T-helper 2 cell (primary cell): ENCODE measurements at places on chromosomes 16 and 17.

DNA sequence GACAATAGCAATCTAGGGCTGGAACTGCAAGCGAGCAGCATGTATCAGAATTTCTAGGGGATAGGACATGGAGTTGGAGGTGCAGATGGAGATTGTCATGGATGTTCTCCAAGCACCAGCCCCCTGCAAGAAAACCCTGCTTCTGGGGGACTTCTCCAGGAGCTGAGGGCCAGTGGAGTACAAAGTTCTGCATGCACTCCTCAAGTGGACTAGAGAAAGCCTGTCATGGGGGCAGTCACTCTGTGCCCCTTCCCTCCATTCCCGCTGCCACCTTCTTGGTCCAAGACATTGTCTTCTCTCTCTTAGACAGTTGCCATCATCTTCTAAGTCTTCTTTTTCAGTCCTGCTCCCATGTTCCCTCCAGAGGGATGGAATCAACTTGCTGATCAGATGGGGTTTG, 87.9 kb downstream of the AIPL1 start:
- no peak for DNase-seq

- DNase-seq: no peak
Observed at GRCh38 chr16:27387724-27388123, 14.2 kb upstream of the IL21R start.

GRCh38 chr17:58302171-58302918, 21.6 kb upstream of the MPO start:
- DNase-seq: no peak

DNA sequence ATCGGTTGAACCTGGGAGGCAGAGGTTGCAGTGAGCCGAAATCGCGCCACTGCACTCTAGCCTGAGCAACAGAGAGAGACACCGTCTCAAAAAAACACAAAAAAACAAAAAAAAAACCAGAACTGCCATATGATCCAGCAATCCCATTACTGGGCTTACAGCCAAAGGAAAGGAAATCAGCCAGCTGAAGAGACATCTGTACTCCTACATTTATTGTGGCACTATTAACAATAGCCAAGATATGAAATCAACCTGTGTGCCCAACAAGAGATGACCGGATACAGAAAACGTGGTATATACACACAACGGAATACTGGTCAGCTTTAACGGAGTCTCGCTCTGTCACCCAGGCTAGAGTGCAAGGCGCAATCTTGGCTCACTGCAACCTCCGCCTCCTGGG, 14.6 kb downstream of the FANCA start:
- DNase-seq: no peak

GRCh38 chr16:90012991-90013745, 6.1 kb downstream of the DBNDD1 start:
- no peak for DNase-seq

- DNase-seq: no peak
Observed at GRCh38 chr16:11684231-11685025, 16.2 kb downstream of the SNN start.

- no peak for DNase-seq
Observed at GRCh38 chr16:53150769-53151168, 96.0 kb downstream of the CHD9 start.

- DNase-seq: no peak
Observed at GRCh38 chr16:85327731-85328675, 215.7 kb upstream of the CIBAR2 start.

DNA sequence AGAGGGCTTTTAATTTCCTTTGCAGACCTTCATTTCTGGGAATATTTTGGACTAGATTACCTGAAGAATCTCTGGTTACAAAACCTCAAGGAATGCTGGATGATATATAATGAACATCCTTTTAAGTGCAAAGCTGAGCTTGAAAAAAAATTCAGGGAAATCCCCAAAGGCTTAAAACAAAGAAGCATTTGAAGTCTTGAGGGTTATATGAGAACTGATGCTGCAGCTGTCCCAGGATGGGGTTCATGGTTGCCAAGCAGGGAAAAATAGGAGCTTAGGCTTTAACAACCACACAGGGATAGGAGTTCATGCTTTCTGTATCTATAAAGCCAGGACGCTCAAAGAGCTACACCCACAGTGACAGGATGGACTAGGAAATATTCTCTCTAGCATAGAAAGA, 150.4 kb upstream of the IRX5 start:
- DNase-seq: no peak

DNA sequence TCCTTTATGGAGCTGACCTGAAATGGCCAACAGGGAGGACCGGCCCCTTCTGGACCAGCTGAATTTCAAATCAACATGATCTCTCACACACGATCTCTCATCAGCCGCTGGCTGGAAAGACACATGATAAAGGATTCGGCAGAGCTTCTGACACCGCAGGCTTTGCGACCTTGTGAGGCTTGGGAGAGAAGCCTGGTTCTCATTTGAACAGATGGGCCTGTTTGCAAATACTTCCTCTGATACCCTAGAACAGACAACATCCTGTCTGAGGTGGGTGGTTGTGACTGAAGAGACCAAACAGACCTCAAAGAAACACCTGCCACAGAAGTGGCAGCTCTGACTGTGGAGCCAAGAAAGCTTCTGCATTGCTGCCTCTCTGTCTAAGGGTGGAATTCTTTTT, 77.9 kb upstream of the SDK2 start:
- no peak for DNase-seq

DNA sequence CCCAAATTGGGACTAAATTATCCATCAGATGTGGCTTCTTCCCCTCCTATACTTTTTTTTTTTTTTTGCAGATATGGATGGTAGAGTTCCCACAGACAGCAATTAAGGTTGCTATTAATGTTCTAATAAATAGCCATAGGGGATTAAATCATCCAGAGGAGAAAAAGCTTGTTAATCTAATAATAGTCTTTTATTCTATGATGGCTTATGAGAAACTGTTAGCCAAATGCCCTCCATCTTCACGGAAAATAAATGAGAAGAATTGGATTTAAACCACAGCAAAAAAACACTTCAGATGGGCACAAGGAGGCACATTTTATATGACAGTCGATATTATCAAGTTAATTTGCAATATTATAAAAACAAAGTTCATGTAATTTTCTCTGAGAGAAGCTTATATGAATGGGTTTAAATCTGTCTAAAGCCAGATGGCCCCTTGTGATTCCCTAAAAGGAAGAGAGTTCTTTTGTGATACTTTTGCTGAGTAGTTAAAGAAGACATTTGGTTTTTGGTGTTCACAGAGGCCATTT, 5.1 kb upstream of the CAPNS2 start:
- no peak for DNase-seq

DNA sequence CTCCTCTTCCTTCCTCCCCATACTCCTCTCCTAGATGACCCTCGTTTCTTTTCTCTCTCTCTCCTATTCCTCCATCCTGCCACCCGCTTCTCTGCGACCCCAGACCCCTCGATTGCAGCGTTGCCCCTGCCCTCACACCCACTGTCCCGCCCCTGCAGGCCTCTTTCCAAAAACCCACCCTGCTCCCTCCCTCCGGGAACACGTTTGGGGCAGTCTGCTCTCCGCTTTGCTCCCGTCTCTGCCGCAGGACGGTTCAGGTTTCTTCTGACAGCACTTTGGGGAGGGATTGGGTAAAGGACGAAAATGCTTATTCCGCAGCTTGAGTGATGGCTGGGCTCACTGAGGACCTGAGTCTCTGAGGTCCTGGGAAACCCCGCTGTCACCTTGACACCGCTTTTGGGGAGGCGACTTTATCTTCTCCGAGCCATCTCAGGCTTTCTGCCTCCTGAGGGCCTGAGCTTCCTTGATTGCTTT, 690 bp downstream of the NDE1 start:
- peak; percentile 29 for DNase-seq

- DNase-seq: no peak
Observed at GRCh38 chr17:49928126-49928800, 40.7 kb upstream of the DLX4 start.

- no peak for DNase-seq
Observed at GRCh38 chr17:48747445-48748363, 19.2 kb upstream of the HOXB13 start.

DNA sequence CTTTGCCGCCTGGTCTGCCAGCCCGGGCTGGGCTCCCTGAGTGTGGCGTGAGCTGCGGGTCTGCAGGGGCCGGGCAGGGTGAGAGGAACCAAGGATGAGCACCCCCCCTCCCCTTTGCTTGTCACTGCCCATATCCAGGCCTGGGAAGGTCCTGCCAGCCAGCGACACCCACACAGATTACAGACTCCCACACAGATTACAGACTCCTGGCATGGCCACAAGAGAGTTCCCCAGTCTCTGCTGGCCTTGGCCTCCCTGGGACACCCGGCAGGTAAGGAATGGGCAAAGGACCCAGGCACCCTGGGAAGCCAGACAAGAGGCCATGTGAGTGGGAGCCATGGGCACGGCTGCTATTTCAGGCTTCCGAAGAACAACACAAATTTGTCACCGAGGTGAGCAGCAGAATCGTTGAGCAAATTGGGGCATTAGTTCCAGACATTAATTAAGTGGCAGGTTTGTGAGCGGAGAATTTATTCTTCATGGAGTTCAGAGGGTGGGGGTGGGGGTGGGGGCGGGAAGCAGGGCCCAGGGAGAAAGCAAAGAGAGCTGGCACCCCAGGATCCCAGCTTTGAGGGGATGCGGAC, 41.4 kb downstream of the SRCIN1 start:
- no peak for DNase-seq

- no peak for DNase-seq
Observed at GRCh38 chr17:50803676-50804075, 31.7 kb upstream of the WFIKKN2 start.

DNA sequence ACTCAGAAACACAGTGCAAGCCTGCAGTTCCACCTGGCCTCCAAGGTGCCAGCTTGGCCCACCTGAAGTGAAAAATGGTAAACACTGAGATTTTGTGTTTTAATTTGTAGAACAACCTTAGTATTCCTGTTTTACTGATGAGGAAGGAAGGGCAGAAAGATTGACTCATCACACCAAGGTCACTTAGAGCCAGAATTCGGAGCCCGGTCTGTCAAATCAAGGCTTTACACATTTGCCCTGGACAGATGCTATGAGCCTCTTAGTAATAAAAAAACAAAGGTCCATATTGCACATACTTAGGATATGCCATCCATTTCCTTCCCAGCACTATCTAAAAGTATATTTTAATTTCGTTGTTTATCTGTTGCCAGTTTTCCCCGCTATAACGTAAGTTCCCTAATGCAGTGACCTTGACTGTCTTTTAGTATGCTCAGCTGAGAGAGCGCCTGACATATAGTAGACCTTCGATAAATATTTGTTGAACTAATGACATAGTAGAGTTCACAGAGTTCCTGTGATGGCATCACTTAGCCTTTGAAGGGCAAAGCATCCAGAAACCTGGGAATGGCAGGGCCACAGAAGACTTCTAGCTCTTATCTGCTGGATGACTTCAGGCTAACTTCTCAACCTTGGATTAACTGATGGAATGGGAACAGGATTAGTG, 7.2 kb upstream of the TBKBP1 start:
- DNase-seq: no peak

DNA sequence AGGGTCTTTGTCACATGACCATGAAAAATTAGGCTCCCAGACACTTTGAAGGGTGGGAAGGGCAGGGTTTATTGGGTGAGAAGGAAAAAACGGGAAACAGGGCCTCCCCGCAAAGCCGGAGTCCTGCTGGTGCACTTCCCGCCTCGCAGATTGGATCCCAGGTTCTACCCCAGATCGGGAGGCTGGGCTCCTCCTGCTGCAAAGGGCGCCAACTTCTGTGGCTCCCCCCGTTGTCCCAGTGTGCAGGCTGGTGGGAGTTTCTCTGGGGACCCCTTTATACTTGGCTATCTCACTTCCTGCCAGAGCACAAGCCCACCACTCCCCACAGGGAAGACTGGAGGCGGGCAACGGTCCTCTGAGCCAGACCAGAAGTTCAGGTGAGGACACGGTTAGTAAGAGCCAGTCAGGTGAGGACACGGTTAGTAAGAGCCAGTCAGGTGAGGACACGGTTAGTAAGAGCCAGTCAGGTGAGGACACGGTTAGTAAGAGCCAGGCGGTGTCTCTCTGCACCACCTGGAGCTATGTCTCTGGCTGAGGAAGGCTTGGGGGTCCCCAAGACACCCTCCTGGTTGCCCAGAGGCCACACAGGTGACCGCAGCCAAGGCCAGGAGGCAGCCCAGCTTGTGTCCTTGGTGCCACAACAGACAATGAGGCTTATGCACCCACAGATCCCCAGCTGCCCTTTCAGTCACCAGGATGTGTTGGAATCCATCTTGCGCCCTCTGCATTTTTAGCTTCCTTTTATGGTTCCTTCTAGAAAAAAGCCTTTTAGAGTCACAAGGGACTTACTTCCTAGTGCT, 48.1 kb upstream of the CHMP6 start:
- DNase-seq: no peak

GRCh38 chr16:71383054-71383773, 24.7 kb downstream of the CALB2 start:
- DNase-seq: no peak

DNA sequence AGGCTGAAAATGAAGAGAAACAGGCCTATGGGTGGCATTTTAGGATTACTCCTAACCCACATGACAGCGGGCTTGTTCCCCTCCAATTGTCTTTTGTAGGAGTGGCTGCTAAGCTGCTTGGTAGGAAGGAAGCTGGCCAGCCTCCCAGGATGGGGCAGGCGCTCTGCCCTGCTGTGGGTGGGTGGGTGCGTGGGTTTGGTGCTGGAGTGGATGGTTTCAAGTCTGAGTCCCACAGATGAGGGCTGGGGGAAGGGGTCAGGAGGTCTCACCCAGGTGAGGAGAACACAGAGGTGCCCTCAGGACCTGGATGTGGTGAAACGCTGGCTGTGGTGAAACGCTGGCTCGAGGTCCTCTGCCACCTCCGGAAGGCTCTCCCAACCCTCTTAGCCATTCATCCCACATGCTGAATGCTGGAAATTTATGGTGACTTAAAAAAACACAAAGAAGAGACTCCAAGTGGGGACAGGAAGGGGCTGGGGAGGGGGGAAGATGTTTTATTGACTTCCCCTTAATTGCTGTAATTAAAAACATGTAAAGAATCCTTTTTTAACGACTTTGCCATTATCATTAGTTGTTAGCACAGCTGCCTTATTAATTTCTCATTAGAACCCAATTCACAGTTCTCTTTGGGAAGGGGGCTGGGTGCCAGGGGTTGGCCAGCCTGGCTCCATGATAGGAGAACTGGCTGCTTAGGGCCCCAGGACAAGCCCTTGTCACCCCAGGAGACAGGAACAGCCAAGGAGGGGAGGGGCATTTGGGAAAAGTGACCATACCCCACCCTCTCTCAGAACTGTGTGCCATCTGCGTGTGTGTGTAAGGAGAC, 153.5 kb upstream of the CDC42EP4 start:
- DNase-seq: no peak
